ENCODE measurements at places on chromosomes 4 and X. TPM values are rescaled to one million over a fixed set of nuclear protein-coding genes. Genes with fewer than 3 reads are reported as not detected.

NCAPG gene
- 60.5 TPM for total RNA-seq

CRMP1 gene
- total RNA-seq, result 1.7 TPM

DNA sequence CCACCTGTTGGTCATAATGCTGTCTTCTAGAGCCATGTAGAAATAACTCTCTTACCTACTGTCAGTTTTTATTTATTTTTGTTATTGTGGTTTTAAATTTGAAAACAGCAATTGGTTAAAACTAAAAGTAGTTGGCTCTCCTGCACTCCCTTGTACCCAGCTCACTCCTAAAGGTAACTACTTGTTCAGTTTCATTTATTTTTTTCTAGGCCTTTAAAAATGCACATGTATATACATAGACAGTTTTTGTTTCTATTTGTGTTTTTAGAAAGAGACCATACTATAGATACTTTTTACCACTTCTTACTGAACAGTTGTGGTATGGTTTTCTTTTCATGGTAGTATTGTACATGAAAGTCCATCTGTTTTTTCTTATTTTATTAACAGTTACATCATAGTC lies 16.8 kb downstream of the SMAD1 start:
- H3K27ac ChIP-seq, result no peak overlapping the region
- no peak overlapping the region for H3K4me3 ChIP-seq
- peaks cover 24% of the 10 kb centered on the region for H3K4me1 ChIP-seq

DNA sequence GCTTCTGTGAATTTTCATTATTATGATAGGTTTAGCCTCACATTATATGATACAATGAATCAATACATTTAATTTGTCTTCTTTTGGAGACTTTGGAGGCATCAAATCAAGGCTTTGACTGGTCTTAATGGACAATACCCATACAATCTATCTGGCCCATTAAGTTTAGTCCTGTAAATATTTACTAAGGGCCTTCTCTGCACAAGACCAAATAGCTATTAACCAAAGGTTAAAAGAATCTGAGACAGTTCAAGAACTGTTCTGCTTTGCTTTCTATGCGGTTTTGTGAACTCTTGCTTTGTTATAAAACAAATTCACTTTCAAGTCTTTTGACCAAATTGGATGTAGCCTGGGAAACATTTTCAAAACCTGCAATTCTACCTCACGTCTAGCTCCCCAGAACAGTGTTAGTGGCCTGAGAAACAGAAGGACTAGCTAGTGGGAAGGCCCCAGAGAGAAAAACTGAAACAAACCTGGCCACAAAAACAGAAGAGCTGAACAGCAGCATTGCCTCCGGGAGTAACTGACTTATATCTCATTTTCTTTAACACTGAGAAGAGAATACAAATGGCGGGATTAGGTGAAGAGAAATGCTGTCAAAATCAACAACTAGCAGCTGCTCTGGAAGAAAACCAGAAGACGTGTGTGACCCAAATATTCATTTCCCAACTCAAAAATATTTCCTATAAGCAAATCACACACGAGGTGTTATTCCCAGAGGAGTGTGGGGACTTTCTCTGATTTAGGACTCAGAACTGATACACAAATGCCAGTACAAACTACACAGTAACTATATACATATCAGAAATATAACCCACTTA lies 548 bp downstream of the TLR1 start:
- H3K27ac ChIP-seq, result peak overlapping the region; percentile 60
- peaks cover 7% of the 10 kb centered on the region for H3K36me3 ChIP-seq
- DNase-seq, result no peak
- H3K4me3 ChIP-seq, result peak overlapping the region; percentile 53

GRCh38 chr4:112726041-112726440 lies 89.1 kb downstream of the LARP7 start:
- no peaks in the 10 kb centered on the region for H3K27me3 ChIP-seq
- H3K36me3 ChIP-seq, result no peaks in the 10 kb centered on the region
- H3K4me3 ChIP-seq, result no peak overlapping the region
- H3K27ac ChIP-seq, result no peak overlapping the region
- no peaks in the 10 kb centered on the region for H3K4me1 ChIP-seq
- DNase-seq, result no peak

SLITRK2 gene
- total RNA-seq, result 0.80 TPM

SLITRK4 gene
- 0.66 TPM for total RNA-seq

DNA sequence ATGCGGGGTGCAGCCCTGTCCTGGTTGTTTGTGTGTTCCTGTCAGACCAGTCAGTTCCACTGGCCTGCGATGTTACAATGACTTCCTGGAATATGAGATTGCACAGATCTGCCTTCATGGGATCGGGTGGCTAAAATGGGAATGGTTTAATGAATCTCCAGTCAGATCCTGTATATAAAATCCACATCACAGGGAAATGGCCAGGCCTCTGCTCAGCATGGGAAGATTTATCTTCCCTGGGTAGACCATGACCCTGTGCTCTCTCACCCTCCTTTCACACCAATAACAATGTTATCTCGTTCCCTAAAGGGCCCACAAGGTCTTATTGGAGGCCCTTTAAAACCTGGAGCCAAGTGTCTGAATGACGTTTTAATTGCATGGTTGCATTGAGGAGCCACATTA lies 307.4 kb downstream of the RAB28 start:
- no peaks in the 10 kb centered on the region for H3K4me1 ChIP-seq
- H3K27ac ChIP-seq, result no peak overlapping the region
- H3K27me3 ChIP-seq, result no peaks in the 10 kb centered on the region
- H3K36me3 ChIP-seq, result no peaks in the 10 kb centered on the region
- H3K4me3 ChIP-seq, result no peak overlapping the region
- DNase-seq, result no peak

GRCh38 chrX:150870487-150871340 lies 27.8 kb downstream of the CD99L2 start:
- H3K36me3 ChIP-seq, result no peaks in the 10 kb centered on the region
- H3K27ac ChIP-seq, result no peak overlapping the region
- DNase-seq, result no peak
- no peaks in the 10 kb centered on the region for H3K4me1 ChIP-seq

BEX2 gene
- 26.1 TPM for total RNA-seq

GYPB gene
- 4.6 TPM for total RNA-seq

- peak; percentile 41 for DNase-seq
- H3K36me3 ChIP-seq, result no peaks in the 10 kb centered on the region
- no peak overlapping the region for H3K27ac ChIP-seq
- no peak overlapping the region for H3K4me3 ChIP-seq
These were observed 126.5 kb downstream of the ADGRA3 start for GRCh38 chr4:22389240-22389870.

DNA sequence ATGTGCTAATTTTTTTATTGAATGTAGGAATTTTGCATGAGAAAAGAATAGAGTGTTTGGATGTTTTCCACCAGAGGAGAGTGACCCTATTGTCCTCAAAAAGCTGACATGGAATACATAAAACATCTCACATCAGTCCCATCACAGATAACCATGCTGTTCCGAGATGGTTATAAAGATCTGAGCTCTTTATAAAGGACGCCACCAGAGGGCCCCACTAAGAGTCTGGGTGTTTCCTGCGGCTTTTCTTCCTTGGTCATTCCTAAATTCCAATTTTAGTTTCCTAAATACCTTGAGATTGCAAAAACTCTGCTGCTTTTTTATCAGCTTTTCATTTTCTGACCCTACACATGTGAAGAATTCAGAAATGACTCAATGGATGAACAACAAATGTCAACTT lies 504.5 kb upstream of the FRG1 start:
- H3K36me3 ChIP-seq, result no peaks in the 10 kb centered on the region
- no peaks in the 10 kb centered on the region for H3K4me1 ChIP-seq
- H3K27ac ChIP-seq, result no peak overlapping the region
- H3K4me3 ChIP-seq, result no peak overlapping the region

Data from thymus (tissue), 14 donors.